ENCODE measurements at places on chromosomes 3 and 15.

DNA sequence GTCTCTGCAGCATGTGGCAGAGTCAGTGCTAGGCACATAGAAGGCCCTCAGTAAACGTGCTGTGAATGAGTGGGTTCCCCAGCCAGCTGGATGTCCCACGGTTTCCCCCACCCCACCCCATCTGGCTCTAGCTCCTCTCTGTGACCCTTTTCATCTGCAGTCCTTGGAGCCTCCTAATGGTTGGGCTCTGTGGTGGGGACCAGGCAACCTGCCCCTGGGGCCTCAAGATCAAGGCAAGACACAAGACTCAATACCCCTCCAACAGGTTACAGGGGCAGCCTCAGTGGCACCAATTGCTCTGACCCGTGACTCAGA, 17.1 kb upstream of the CYP11A1 start:
- DNase-seq, result no peak

- DNase-seq, result no peak
Observed at GRCh38 chr3:17077606-17078005, 192.9 kb downstream of the PLCL2 start.

- DNase-seq, result no peak
Observed at GRCh38 chr3:179726075-179726699, 73.3 kb downstream of the USP13 start.

GRCh38 chr3:60743631-60744164, 507.6 kb downstream of the FHIT start:
- no peak for DNase-seq

GRCh38 chr3:72163809-72164634, 379.1 kb upstream of the PROK2 start:
- no peak for DNase-seq

Data from fibroblast of skin of right quadriceps (primary cell).